ENCODE measurements at places on chromosomes 1 and 21. TPM values are rescaled to one million over a fixed set of nuclear protein-coding genes. Genes with fewer than 3 reads are reported as not detected.

The SYCP1 gene
- total RNA-seq = not detected

The PSEN2 gene
- 10.5 TPM for total RNA-seq

The COL6A2 gene
- total RNA-seq = 25.1 TPM

The RNF207 gene
- 12.8 TPM for total RNA-seq

The TMEM125 gene
- not detected for total RNA-seq

The ASCL5 gene
- total RNA-seq = not detected

The ALPL gene
- total RNA-seq = not detected

DNA sequence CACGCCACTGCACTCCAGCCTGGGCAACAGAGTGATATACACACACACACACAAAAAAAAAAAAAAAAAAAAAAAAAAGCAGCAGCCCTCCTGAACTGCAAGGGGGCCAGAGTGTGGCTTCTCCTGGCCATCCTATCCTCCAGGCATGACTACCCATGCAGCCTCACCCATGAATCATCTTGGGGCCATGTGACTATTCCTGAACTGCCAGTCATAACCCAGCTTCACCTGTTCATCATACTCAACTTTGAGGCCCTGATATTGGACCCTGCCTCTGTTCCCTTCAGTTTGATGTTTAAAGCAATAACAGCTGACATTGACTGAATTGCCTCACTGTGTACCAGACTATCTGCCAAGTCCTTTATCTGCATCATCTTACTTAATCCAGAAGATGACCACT lies 2.8 kb upstream of the HPCAL4 start:
- DNase-seq = no peak
- peaks cover 18% of the 10 kb centered on the region for H3K4me1 ChIP-seq
- H3K36me3 ChIP-seq = no peaks in the 10 kb centered on the region
- peaks cover 17% of the 10 kb centered on the region for H3K27me3 ChIP-seq
- no peak overlapping the region for H3K4me3 ChIP-seq

GRCh38 chr1:40627987-40628902 lies 37.2 kb downstream of the RIMS3 start:
- H3K4me3 ChIP-seq = no peak overlapping the region
- no peaks in the 10 kb centered on the region for H3K27me3 ChIP-seq
- H3K4me1 ChIP-seq = peaks cover 16% of the 10 kb centered on the region
- no peak overlapping the region for H3K27ac ChIP-seq
- H3K36me3 ChIP-seq = no peaks in the 10 kb centered on the region

- H3K27me3 ChIP-seq = no peaks in the 10 kb centered on the region
- H3K4me1 ChIP-seq = no peaks in the 10 kb centered on the region
- H3K36me3 ChIP-seq = no peaks in the 10 kb centered on the region
Observed at GRCh38 chr1:25186161-25187007, 45.9 kb downstream of the SYF2 start.

GRCh38 chr1:229336345-229336744 lies 6.5 kb downstream of the CCSAP start:
- no peak overlapping the region for H3K4me3 ChIP-seq
- H3K4me1 ChIP-seq = peaks cover 9% of the 10 kb centered on the region
- H3K36me3 ChIP-seq = no peaks in the 10 kb centered on the region
- H3K27ac ChIP-seq = no peak overlapping the region
- no peaks in the 10 kb centered on the region for H3K27me3 ChIP-seq

DNA sequence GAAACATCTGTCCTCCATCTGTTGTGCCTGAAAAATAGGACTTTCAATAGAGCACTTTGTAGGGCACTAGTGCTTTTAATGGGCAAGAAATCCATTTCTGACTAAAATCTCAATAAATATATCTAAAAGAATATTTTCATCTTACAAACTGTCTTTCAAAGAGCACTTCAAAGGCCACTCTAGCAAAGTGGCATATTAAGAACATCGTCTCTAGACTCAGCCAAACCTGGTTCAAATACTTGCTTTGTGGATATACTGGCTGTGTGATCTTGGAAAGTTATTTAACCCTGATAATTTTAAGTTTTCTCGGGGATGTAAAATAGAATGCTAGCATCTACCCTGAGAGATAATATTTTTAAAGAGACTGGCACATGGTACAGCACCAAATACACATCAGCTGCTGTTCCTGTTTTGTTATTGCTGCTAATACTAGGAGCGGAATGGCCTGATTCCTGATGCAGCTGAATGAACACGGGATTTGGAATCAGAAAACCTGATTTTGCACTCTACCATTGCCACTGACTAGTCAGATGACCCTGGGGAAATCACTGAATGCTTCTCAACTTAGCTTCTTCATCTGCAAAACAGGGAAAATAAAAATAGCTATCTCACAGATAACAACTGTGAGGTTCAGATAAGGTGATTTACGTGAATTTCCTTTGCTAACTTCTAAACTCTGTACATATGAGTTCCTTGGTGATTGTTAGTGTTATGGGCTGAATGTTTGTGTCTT lies 25.2 kb upstream of the LRRC8C start:
- DNase-seq = no peak
- H3K27ac ChIP-seq = peak overlapping the region; percentile 73
- no peaks in the 10 kb centered on the region for H3K36me3 ChIP-seq
- peaks cover 98% of the 10 kb centered on the region for H3K4me1 ChIP-seq
- peak overlapping the region; percentile 57 for H3K4me3 ChIP-seq

DNA sequence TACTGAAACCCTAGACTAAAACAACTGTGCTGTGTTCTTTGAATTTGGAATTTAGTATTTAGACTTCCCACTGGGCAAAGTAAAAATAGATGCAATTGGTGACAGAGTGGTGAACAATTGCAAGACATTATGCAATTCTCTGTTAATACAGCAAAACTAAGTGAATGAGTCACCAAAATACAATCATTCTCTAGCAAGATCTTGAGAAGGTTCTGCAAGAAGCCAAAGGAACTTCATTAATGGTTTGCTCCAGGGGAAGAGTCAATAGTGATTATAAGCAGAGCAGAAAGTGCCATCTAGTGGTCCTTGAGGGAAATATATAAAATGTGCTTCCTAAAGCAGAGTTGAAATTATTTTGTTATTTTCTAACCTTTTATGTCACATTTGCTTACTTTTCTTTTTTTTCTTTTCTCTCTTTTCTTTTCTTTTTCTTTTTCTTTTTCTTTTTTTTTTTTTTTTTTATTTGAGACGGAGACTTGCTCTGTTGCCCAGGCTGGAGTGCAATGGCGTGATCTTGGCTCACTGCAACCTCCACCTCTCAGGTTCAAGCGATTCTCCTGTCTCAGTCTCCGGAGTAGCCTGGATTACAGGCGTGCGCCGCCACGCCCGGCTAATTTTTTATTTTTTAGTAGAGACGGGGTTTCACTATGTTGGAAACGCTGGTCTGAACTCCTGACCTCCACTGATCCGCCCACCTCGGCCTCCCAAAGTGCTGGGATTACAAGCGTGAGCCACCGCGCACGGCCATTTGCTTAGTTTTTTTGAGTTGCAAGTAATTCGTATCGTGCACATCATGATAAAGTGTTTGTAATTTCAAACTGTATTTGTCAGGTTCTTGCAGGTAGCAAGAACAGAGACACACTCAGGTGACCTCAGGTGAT lies 99.2 kb downstream of the CTH start:
- H3K4me3 ChIP-seq = no peak overlapping the region
- no peaks in the 10 kb centered on the region for H3K4me1 ChIP-seq
- DNase-seq = no peak
- no peaks in the 10 kb centered on the region for H3K27me3 ChIP-seq
- no peaks in the 10 kb centered on the region for H3K36me3 ChIP-seq

- no peak overlapping the region for H3K4me3 ChIP-seq
- H3K27ac ChIP-seq = no peak overlapping the region
- H3K4me1 ChIP-seq = peaks cover 11% of the 10 kb centered on the region
- H3K36me3 ChIP-seq = no peaks in the 10 kb centered on the region
- peak; percentile 66 for DNase-seq
Observed at GRCh38 chr1:237411621-237412020, 369.6 kb downstream of the RYR2 start.

- H3K36me3 ChIP-seq = peaks cover 4% of the 10 kb centered on the region
- DNase-seq = no peak
- no peak overlapping the region for H3K4me3 ChIP-seq
- no peak overlapping the region for H3K27ac ChIP-seq
- no peaks in the 10 kb centered on the region for H3K27me3 ChIP-seq
Observed at GRCh38 chr1:172582889-172583288, 49.9 kb downstream of the SUCO start.

- no peaks in the 10 kb centered on the region for H3K27me3 ChIP-seq
- no peak overlapping the region for H3K4me3 ChIP-seq
- DNase-seq = no peak
- no peaks in the 10 kb centered on the region for H3K4me1 ChIP-seq
Observed at GRCh38 chr1:117815926-117816325, 113.5 kb downstream of the GDAP2 start.

GRCh38 chr1:158830074-158830677 lies 975 bp upstream of the MNDA start:
- H3K4me1 ChIP-seq = peaks cover 7% of the 10 kb centered on the region
- no peaks in the 10 kb centered on the region for H3K36me3 ChIP-seq
- H3K27ac ChIP-seq = no peak overlapping the region
- DNase-seq = no peak
- H3K4me3 ChIP-seq = no peak overlapping the region

GRCh38 chr1:10865518-10866320 lies 69.3 kb upstream of the CASZ1 start:
- peaks cover 32% of the 10 kb centered on the region for H3K27me3 ChIP-seq
- H3K4me1 ChIP-seq = peaks cover 6% of the 10 kb centered on the region
- H3K4me3 ChIP-seq = no peak overlapping the region
- no peaks in the 10 kb centered on the region for H3K36me3 ChIP-seq
- H3K27ac ChIP-seq = no peak overlapping the region

DNA sequence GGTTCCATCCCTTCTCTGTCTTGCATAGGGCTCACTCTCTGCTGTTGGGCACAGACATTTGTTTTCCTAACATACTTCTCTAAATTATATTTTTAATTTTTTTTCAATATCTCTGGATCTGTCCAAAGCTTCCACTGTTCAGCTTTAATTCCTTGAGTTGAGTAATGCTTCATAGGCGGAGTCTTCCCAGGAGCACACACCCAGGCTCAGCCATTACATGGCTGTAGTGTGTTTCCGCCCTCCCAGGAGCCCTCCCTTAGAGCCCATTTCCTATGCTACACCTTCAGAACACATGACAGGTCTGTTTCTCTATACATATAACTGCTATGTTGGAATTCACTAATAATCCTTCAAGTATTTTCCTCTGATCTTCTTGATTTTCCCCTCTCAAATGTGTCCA lies 297.4 kb downstream of the PBX1 start:
- no peak for DNase-seq
- no peaks in the 10 kb centered on the region for H3K4me1 ChIP-seq

GRCh38 chr1:6180707-6181311 lies 688 bp upstream of the CHD5 start:
- H3K4me1 ChIP-seq = no peaks in the 10 kb centered on the region
- H3K36me3 ChIP-seq = no peaks in the 10 kb centered on the region
- H3K4me3 ChIP-seq = no peak overlapping the region
- no peak for DNase-seq

GRCh38 chr1:10693497-10694273 lies 102.8 kb downstream of the CASZ1 start:
- H3K27me3 ChIP-seq = no peaks in the 10 kb centered on the region
- peak; percentile 57 for DNase-seq
- no peaks in the 10 kb centered on the region for H3K36me3 ChIP-seq
- H3K27ac ChIP-seq = peak overlapping the region; percentile 75
- peaks cover 18% of the 10 kb centered on the region for H3K4me1 ChIP-seq
- peak overlapping the region; percentile 59 for H3K4me3 ChIP-seq

GRCh38 chr1:160945079-160945478 lies 9.5 kb downstream of the ITLN2 start:
- no peaks in the 10 kb centered on the region for H3K4me1 ChIP-seq
- H3K27ac ChIP-seq = no peak overlapping the region
- no peaks in the 10 kb centered on the region for H3K36me3 ChIP-seq
- no peaks in the 10 kb centered on the region for H3K27me3 ChIP-seq
- no peak overlapping the region for H3K4me3 ChIP-seq

DNA sequence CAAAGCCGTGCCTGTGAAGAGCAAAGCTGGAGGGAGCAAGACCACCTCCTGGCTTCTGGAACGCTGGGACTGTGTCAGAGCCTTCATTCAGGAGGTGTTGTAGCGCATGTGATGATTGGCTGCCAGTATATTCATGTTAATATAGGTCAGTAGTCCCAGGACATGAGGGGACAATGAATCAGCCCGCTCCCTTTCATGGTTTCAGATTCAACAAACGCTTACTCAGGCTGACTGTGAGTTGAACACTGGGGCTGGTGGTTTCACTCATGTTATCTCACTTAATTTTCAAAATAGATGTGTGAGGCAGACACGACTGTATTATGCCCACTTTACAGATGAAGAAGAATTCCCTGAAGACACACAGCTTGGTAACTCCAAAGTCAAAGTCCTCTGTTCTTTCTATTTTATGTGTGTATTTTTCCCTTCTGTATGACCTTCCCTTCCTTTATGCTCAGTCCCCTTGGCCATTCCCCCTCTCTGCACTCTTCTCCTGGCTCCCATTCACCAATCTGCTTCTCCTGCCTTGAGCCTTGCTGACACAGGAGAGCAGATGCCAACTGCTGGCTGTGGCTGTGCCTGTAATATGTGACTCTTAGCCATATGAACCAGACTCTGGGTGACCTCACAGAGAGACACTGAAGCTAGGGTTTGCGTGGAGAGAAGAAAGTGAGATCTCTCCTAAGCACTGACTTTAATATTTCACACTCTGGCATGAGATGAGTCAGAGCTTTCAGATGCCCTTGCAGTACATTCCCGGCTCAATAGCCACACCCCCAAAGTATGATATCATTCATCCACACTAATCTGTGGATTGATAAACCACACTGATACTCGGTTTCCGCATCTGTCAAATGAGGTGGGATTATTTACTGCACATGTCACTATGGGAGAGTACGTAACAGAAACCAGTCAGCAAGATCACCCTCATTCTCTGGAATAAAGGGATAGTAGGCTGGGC lies 31.4 kb upstream of the KIRREL1 start:
- H3K27me3 ChIP-seq = no peaks in the 10 kb centered on the region
- no peaks in the 10 kb centered on the region for H3K36me3 ChIP-seq
- DNase-seq = no peak

Measured in CD8-positive, alpha-beta memory T cell (primary cell).